ENCODE measurements at places on chromosomes 16 and 17.
A peak's percentile ranks its signal among the peaks of the same experiment; 100 is the strongest.

- DNase-seq, result no peak
Observed at GRCh38 chr17:38982858-38983746, 15.9 kb upstream of the FBXO47 start.

GRCh38 chr16:3674513-3675295 is 20.2 kb downstream of the DNASE1 start:
- DNase-seq, result peak; percentile 42

DNA sequence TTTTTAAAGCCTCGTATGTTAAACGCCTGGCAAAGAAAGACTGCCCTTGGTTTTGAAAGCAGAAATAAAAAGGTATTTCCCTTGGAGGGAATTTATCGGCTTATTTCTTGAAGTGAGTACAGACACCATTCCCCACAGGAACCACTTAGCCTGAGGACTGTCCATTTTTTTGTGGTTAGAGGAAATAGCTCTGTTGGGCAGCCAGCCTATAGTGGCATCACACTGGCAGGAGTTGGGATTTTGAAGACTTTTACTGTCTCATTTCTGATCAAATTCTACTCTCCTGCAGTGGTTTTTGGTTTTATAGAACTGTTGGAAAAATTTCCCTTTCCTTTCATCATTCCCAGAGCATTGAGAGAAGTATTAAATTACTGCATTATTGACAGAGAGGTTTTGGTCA is 34.1 kb upstream of the CDC6 start:
- DNase-seq, result no peak

GRCh38 chr16:88533932-88534637 is 36.1 kb upstream of the ZC3H18 start:
- peak; percentile 85 for DNase-seq

- DNase-seq, result no peak
Observed at GRCh38 chr16:62620275-62620674, 584.0 kb upstream of the CDH8 start.

- no peak for DNase-seq
Observed at GRCh38 chr16:7548796-7549318, 216.2 kb downstream of the RBFOX1 start.

- DNase-seq, result no peak
Observed at GRCh38 chr16:23566724-23567123, 9.2 kb downstream of the UBFD1 start.

GRCh38 chr16:56589141-56590039 is at the start of gene MT3:
TSS of gene MT3 (plus strand) at chr16:56589528. CDS start at chr16:56589591, 63 bp downstream.
- DNase-seq, result peak; percentile 39

DNA sequence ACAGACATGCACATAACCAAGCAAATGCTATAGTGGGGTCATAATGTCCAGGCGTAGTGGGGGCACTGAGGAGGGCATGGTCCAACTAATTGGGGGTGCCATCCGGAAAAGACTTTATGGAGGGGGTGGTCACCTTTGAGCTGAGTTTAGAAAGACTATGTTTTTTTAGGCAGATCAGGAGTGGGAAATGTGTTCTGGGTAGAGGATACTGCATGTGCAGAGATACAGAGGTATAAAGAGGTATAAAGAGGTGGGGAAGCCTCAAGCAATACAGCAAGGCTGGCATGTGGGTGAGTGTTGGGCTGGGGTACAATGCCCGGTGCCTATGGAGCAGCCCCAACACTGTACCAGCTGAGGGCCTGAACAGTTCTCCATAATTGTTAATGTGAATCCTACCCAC is 53.1 kb downstream of the SPACA3 start:
- DNase-seq, result no peak

DNA sequence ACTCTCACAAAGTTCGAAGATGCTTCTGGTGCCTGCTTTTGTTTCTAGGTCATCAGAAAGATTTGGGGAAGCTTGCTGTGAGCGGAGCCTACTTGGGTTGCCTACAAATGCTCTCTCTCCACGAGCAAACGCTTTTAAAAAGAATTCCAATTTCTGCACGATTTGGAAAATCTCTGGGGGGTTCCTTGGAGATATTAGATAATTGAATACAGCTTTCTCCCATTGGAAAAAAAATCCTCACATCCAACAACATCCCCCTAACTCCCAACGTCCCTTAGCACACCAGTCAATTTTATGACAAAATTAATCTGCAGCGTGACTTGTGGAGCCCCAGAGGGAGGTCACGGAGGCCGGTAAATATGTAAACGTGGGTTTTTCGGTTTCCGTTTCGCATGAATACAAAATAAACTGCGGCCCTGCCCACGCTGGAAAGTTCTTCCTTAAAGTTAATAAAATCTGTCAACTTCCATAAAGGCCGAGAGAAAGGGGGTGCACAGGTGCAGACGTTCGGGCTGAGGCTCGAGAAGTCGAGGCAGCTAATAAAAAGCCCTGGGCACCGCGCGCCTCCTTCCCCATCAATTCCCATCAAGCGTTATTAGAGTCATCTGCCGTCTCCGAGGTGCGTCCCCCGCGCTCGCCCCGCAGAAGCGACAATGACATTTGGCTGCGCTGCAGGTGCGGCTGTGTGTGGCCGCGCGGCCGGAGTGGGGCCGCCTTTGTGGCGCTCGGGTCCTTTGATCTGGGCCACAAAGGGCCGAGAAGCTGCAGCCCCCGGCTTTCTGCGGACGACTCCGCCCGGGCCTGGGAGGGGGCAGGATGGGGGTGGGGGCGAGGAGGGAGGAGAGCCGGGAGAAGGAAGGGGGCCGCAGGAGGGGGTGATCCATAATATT is 37.6 kb downstream of the SALL1 start:
- DNase-seq, result no peak

DNA sequence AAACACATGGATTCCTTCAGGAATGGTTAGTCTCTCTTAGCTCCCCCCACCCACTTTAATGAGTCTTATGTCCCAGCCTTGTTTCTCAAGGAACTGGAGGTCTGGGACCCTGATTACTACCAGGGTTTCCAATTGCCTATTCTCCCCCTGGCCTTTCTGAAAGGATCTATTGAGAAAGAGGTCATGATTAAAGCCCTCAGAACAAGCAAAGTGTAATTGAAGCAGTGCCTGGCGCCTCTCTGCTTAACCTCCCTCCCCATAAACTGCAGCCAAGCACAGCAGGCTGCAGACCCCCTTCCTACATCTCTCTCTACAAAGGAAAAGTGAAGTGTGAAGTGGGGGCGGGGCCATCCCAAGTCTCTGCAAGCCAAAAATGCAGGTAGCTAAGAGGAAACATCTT is 159.7 kb upstream of the CDH11 start:
- no peak for DNase-seq

DNA sequence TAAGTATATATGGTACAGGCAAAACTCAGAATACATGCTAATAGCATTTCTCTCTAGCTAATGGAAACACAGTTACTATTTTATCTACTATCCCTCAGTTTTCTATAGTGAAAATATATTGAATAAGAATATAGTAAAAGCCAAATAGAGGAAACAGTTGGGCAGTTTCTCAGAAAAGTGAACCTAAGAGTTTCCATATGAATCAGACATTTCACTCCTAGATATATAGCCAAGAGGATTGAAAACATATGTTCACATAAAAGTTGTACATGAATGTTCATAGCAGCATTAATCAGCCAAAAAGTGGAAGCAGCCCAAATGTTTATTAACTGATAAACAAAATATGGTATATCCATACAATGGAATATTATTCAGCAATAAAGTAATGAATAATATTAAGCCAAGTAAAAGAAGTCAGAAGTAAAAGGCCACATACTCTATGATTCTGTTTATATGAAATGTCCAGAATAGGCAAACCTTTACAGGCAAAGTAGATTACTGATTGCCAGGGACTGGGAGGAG is 134.6 kb downstream of the CYB561 start:
- DNase-seq, result no peak

DNA sequence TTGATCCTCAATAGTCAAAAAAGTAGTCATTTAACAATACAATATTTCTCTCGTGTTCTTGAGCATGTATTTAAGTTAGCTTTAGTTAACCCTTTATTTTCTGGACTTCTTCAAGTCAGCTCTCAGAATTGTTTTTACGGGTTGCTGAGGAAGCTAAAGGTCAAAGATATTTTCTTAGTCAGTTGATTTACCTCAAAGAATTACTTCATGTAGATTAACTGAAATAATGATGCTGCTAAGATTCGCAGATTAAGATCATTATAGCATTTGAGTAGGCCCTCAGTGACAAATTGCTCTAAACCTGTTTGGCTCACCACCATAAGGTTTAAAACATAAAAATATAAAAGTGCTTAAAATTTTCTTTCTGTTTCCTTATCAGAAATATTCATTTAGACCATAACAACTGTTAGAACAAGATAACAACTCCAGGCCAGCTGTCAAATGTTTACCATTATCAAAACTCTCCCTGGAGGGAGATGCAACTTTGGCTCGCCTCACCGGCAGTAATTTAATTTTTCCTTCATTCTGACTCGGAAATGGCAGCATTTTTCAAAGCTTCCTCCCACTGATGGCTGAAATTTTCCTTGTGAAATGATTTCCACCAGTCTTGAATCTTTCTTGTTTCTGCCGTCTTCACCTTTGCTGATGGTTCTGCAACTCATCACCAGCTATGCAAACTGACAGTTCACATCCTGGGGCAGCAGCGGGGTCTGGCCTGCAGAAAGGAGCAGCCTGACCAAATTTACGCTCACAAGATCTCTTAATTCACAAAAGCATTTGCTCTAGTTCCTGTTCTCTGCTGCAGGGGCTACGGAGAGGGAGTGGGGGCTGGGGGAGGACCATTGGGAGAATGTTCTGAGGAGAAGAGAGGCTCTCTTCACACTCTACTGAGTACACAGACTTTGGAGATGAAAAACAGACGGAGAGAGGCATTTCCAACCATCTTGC is 254.8 kb upstream of the TBX2 start:
- DNase-seq, result no peak

DNA sequence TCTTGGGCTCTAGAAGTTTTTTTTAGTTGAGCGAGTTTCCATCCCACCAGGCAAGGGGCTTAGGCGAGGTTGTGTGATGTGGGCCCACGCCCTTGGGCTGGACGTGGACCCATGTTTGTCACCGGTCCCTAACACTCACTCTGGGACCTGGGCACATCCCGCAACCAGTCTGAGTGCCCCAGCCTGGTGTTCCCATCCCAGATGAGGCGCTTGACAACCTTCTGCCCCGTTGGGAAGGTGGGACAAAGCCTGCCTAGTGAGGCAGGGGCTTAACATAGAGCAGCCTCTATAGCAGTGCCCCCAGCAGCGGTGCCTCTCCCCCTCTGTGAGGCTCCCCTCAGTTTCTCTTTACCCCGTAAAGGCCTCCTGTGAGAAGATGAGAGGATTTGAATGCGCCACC is 22.5 kb downstream of the CMIP start:
- no peak for DNase-seq

DNA sequence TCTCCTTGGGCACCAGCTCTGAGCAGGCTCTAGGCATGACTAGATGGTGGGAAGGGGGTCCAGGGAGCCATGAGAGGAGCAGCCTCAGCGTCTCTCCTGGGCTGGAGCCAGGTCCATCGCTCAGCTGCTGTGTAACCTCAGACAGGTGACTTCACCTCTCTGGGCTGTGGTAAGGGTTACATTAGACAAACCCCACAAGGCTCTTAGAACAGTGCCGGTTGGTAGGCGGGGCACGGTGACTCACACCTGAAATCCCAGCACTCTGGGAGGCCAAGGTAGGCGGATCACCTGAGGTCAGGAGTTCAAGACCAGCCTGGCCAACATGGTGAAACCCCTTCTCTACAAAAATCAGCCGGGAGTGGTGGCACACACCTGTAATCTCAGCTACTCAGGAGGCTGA is 18.1 kb upstream of the NPTX1 start:
- no peak for DNase-seq

DNA sequence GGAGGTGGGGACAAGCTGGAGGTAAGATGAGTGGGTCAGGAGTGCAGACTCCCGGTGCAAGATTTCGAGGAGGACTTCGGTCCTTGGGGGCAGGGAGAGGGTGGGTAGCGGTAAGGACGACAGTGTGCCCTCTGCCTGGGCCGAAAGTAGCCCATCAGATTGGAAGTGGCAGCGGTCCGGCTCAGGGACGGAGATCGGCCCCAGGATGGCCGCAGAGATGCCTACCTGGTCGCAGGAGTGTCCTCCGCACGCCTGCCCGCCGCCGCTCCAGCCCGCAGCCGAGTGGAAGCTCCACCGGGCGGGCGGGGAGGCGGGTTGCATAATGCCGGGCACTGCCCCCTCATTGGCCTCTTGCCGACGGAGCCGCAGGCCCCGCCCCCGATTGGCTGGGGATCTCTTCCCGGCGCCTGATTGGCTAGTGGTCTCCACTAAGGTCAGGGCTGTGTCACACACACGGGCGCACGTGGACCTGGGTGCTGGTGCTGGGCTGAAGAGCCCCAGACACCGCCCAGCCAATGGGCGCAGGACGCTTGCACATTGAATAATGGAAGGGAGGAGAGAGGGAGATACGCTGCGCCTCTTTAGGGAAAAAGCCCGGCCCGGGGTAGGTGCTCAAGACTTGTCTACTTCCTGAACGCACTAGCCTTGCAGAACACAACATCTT is at the start of gene PER1:
Gene PER1, minus strand, starts transcription at position 293 of the 664 bp plus-strand sequence. CDS start 1,698 bp downstream, outside the sequence.
- peak; percentile 97 for DNase-seq

DNA sequence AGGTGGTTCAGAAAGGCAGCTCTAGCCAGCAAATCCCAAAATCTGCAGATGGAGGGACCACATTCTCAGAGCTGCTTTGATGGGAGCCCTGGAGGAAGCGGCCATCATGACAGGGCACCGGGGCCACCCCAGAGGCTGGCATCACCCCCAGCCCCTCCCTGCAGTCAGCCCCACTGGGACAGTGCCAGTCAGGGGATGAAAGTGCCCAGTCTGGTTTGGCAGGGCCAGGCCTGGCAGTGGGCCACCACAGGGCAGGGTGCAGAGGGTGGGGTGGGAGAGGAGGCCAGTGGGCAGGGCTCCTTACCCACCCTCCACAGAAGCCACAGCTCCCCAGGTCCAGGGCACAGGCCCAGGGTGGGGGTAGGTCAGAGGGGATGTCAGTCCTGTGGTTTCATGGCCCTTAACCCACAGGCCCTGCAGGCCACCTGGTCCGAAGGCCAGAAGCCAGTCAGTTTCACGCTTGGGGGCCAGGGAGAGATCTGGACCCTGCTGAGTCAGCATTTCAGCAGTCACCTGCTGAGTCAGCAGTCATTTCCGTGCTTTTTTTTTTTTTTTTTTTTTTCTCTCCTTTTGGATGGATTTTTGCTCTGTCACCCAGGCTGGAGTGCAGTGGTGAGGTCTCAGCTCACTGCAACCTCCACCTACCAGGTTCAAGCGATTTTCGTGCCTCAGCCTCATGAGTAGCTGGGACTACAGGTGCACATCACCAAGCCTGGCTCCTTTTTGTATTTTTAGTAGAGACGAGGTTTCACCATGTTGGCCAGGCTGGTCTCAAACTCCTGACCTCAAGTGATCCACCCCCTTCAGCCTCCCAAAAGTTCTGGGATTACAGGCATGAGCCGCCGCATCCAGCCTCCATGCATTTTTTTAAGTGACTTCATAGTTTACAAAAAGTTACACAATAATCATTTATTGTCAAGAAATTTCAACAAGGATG is 10.4 kb downstream of the SLC25A10 start:
- no peak for DNase-seq

- no peak for DNase-seq
Observed at GRCh38 chr17:76982408-76983074, 114.3 kb downstream of the MGAT5B start.

- DNase-seq, result peak; percentile 66
Observed at GRCh38 chr16:4233431-4233830, 8.4 kb downstream of the SRL start.

GRCh38 chr16:63289834-63290460 is 1253.7 kb upstream of the CDH8 start:
- DNase-seq, result no peak
